Chondrocyte (in vitro differentiated cells): ENCODE measurements at places on chromosomes 12 and 14. TPM values are rescaled to one million over a fixed set of nuclear protein-coding genes. Genes with fewer than 3 reads are reported as not detected.

Gene KRT77
- not detected in 3 replicates for total RNA-seq

Gene KRT75
- total RNA-seq, result not detected in 3 replicates

DNA sequence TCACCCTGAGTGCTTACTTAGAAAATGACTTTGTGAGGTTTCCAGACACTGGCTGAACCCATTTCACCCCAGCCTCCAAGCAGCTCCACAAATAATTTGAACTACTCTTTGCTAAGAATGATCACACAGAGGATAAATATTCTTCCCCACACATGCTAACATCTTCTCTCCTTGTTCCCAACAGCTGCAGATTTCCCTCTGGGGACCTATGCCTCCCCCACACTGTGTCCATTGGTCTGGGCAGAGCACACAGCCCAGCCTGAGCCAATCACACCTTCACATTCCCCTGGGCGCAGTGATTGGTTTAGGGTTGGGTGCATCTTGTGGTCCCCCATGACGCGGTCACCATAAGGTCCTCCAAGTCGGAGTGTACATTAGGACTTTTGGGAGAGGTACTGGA, 6.9 kb downstream of the SDR9C7 start:
- no peak for DNase-seq

DNA sequence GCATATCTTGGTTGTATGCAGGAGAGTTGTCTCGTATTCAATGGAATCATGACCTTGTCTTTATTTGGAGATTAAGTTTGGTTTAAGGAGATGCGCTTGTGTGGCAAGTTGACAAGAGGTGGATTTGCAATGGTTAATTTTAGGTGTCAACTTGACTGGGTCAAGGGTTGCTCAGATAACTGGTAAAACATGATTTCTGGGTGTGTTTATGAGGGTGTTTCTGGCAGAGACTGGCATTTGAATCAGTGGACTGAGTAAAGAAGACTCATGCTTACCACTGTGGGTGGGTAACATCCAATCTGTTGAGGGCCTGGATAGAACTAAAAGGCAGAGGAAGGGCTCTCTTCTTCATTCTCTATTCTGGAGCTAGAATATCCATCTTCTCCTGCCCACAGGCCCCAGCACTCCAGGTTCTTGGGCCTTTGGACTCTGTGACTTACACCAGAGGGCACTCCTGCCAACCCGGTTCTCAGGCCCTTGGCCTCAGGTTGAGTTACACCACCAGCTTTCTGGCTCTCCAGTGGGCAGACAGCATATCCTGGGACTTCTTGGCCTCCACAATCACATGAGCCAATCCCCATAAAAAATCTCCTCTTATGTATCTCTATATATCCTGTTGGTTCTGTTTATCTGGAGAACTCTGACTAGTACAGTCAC, 141.5 kb upstream of the ARID2 start:
- no peak for DNase-seq

GRCh38 chr12:8722286-8722800, 24.6 kb downstream of the RIMKLB start:
- no peak for DNase-seq

GRCh38 chr12:80412343-80412953, 31.6 kb upstream of the PTPRQ start:
- no peak for DNase-seq

- no peak for DNase-seq
These were observed 18.0 kb upstream of the TCP11L2 start for GRCh38 chr12:106284358-106285105.
